ENCODE measurements at places on chromosomes 4 and X.

- no peak for DNase-seq
Measured at GRCh38 chr4:182189103-182189878, 53.9 kb upstream of the TENM3 start.

- DNase-seq = no peak
Measured at GRCh38 chr4:170035845-170036244, 9.7 kb upstream of the MFAP3L start.

DNA sequence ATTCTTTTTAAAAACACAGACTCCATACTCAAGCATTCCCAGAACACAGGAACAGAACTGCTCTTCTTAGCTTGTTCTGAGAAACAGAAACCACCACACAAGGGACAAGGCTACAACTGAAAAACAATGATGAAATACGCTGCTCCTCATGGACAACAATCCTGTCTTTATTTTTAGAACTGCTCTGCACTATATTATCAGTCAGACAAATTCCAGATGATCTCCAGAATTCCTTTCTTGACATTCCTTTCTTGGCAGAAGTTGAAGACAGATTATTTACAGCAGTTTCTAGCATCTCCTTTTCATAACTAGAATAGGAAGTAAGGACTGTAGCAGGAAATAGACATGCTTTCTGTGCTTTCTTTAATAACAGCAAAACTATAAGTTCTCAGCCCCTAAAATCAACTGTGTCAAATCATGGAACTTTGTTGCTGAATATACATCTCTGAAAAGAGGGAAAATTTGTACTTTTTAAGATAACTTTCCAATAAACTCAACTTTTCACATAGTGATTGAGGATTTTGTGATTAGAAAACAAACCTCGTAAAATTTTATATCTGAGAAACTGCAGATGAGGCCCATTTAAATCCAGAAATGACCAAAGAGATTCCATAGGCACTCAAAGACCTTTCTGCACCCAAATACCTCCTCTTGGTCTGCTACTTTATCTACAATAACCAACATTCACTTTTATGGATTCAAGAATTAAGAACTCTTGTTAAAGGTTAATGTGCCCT, 35.9 kb downstream of the ANTXR2 start:
- no peak for DNase-seq

DNA sequence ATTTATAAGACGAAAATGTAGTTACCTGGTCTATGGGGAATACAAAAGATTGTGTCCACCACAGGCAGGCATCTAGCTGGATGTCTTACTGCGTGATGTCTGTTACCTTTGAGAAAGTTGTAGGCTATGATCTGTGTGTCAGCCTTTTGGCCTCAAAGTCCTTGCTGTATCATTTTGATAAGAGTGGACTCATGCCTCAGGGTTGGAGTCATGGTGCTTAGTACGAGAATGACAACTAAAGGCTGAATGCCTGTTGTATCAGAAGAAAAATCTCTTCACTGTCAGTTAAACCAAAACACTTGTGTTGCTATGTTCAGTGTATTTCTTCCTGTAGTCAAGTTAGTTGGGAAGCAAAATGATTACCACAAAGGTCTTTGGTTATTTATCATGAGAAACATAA, 226.2 kb downstream of the ARHGAP10 start:
- no peak for DNase-seq

GRCh38 chr4:1192091-1192492, 19.7 kb upstream of the SPON2 start:
- no peak for DNase-seq

DNA sequence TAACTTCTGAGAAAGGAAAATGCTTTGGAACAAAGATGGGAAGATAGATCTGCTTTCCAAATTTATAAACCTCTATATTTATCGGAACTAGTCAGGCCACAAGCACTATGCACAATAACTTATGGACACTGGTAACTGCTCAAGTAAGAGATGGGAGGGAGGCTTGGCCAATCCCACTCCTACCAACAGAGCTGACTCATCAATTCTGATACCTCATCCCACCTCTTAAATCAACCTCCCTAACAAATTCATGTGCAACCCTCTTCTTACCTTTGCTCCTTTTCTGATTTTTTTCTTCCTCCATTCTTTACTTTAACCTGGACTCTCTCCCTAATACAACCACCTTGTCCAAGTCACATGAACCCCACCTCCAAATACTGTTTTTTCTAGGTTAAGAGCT, 289.9 kb upstream of the FAM241A start:
- DNase-seq = no peak

GRCh38 chr4:142353149-142353738, 492.9 kb downstream of the INPP4B start:
- no peak for DNase-seq

- DNase-seq = no peak
Measured at GRCh38 chrX:42456176-42456700, 321.7 kb downstream of the PPP1R2C start.

DNA sequence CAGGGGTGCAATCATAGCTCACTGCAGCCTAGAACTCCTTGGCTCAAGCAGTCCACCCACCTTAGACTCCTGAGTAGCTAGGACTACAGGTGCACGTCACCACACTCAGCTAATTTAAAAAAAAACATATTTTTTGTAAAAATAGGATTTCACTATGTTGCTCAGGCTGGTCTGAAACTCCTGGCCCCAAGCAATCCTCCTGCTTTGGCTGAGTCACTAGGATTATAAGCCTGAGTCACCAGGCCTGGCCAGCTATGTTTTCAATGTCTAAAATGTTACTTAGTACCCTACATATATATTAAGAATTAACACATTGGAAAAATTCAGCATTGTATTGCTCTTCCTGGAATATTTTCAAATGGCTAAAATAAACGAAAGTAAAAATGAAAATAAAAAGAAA, 37.5 kb downstream of the PNPLA4 start:
- no peak for DNase-seq

DNA sequence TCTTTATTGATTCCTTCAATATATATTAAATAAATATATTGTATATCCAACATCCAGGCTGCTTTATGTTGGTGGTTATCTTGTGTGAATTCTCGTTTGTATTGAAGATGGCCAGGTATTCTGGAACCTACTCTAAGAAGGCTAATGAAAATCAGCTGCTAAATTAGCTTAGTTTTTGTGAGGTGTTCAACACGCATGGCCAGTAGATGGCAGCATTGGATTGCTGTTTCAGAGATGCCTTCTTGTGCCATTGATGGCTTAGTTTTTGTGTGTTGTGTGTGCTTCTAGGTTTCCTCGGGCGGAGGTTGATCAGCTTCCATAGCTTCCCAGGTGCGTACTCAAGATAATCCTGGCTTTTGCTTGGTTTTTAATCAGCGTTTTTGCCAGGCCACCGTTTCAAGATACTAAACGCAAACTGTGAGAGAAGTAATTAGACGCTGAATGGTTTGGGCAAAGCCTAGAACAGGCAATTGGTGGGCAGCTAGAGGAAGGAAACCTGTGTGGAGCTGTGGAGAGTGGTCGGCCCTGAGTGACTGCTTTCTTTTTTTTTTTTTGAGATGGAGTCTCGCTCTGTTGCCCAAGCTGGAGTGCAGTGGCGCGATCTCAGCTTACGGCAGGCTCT, 15.1 kb downstream of the NOCT start:
- peak; percentile 58 for DNase-seq

- DNase-seq = no peak
Measured at GRCh38 chr4:156971676-156972378, at the start of gene PDGFC. PDGFC (minus strand) TSS chr4:156971799; CDS start chr4:156970903, 896 bp downstream.

- DNase-seq = no peak
Measured at GRCh38 chr4:15005474-15006115, 3.3 kb downstream of the CPEB2 start.

DNA sequence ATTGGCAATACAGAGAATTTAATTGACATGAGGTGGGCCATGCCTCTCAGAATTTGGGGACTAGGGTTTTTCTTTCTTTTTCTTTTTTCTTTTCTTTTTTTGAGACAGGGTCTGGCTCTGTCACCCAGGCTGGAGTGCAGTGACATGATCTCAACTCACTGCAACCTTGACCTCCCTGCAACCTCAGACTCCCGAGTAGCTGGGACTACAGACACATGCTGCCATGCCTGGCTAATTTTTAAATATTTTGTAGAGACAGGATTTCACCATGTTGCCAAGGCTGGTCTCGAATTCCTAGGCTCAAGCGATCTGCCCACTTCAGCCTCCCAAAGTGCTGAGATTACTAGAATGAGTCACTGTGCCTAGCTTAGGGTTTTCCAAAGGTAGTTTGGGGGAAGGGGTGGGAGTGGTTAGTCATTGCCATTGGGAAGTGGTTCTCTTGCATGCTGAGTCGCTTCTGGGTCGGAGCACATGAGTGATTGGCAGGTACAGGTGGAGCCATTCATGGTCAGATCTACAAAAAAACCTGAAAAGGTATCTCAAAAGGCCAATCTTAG, 54.5 kb downstream of the MID2 start:
- DNase-seq = no peak

GRCh38 chr4:87326460-87326859, 3.8 kb upstream of the HSD17B13 start:
- no peak for DNase-seq

- no peak for DNase-seq
Measured at GRCh38 chr4:386708-387105, 49.1 kb downstream of the ZNF141 start.

- no peak for DNase-seq
Measured at GRCh38 chr4:155769090-155769489, 10.3 kb downstream of the GUCY1B1 start.

DNA sequence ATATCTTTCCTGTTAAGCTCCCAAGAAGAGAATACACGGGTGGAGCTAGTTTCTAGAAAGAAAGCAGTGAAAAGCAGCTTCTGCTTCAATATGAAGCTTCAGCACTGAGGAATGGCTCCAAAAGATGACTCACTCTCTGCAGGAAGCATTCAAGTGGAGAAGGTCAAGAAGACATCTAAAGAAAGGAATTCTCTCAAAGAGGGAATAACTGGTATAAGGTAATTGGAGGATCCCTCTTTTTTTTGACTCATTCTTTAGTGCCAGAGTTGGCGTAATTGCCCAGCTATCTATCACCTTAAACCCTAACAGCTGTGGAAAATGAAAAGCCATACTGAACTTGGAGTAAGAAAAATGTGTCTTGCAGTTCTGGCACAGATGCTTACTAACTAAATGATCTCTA, 3.5 kb downstream of the EDA2R start:
- no peak for DNase-seq

DNA sequence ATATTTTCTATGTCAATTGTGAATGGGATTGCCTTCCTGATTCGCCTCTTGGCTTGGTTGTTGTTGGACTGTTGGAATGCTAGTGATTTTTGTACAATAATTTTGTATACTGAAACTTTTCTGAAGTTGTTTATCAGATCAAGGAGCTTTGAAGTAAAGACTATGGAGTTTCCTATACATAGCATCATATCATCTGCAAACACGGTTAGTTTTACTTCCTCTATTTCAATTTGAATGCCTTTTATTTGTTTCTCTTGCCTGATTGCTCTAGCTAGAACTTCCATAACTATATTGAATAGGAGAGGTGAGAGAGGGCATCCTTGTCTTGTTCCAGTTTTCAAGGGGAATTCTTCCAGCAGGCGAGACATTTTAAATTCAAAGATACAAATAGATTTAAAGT, 226.5 kb downstream of the FBXO8 start:
- DNase-seq = no peak

- DNase-seq = no peak
Measured at GRCh38 chr4:25903900-25904747, 9.9 kb upstream of the SMIM20 start.

DNA sequence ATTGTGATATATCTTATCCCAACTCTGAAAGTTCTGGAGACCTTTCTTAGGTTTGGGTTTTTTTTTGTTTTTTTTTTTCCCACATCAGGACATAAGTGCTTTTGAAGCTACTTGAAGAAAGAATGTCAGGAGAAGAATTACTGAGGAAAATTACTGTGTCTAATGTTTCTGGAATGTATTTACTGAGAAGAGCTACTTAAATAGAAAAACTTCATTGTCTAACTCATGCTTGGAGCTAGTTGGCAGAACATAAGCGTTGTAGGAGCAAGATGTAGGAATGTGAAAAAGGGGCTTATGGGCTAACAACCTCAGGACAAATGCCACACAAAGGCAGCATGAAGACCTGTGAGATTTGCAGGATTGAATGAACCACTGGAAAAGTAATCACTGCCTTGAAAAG, 166.6 kb upstream of the GLRA2 start:
- DNase-seq = no peak

DNA sequence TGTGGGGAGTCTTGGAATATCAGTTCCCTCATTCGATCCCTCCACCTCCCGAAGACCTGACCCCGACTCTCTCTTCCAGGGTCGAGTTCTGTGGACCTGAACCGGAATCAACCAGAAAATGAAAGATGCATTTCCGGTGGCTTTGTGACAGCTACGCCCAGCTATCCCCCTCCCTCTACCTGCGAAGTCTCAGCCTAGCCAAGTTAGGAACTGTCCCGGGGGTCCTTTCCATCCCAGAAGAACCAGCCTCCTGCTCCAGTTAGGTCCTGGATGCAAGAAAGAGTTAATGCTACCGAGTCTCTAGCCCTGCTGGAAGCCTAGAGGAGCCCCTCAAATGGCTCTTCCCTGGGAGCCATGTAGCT, 13.4 kb upstream of the ETDC start:
- DNase-seq = no peak

- no peak for DNase-seq
Measured at GRCh38 chr4:88674979-88675378, 22.6 kb downstream of the NAP1L5 start.

- DNase-seq = no peak
Measured at GRCh38 chrX:53882331-53882730, 161.9 kb downstream of the PHF8 start.

DNA sequence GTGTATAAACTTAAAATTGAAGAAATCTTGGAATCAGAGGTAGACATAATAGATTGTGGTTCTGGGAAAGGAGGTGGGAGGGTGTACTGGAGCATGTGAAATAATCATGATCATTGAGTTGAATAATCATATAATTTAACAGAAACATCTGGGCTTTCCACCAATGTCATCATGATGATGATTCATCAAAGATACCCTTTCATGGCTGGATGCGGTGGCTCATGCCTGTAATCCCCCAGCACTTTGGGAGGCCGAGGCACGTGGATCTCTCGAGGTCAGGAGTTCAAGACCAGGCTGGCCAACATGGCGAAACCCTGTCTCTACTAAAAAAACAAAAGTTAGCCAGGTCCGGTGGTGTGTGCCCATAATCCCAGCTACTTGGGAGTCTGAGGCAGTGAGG, 6.7 kb upstream of the RUFY3 start:
- DNase-seq = no peak

- DNase-seq = no peak
Measured at GRCh38 chr4:548976-549375, 27.1 kb downstream of the TMEM271 start.

DNA sequence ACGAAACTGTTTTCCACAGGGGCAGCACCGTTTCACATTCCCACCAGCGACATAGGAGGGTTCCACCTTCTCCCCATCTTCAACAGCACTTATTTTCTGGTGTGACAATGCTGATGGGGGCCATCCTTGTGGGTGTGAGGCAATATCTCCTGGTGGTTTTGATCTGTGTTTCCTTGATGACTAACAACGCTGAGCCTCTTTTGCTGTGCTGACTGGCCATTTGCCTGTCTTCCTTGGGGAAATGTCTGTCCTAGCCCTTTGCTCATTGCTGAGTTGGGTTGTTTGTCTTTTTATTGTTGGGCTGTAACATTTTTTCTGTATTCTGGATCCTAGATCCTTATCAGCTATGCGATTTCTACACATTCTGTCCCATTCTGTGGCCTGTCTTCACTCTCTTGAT, 33.7 kb downstream of the ATP2B3 start:
- DNase-seq = no peak
